ENCODE measurements at places on chromosomes 7 and 10.

DNA sequence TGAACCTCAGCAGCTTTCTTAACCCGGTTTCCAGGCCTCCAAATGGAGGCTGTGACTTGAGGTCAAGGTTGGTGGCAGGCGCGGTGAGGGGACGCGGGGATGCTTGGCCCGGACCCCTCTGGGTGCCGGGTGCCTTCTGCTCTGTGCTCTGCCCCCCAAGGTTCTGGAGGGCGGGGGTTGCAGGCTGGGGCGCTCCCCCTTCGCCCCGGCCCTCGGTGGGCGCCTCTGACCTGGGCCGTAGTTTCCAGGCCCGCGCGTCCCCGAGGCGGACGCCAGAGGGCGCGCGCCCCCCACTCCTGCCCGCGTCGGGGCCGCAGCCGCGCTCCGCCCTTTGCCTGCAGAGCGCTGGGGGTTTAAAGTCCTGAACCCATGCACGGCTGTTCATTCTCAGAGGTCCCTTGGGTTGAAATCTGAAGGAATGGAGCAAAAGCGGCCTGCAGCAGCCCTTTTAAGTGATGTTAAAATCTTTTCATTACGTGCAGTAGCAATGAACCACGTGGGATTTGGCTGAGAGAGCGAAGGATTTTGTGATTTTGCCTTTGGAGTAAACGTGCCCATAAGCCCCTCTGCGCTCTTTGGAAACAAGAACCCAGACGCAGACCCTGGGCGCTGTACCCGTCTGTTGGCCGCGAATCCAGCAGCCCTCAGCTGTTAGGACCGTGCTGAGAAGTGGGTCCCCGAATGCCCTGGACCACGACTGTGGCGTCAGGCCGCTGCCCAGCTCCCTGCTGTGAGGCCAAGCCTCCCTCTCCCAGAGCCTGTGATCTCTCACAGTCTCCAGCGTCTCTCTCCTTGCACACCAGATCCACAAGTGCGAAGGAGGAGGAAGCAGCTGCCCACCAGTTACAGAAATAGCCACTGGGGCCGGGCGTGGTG, 135.0 kb downstream of the ACTR3B start:
- DNase-seq, result no peak

GRCh38 chr7:49805371-49806007, 32.1 kb downstream of the VWC2 start:
- no peak for DNase-seq

DNA sequence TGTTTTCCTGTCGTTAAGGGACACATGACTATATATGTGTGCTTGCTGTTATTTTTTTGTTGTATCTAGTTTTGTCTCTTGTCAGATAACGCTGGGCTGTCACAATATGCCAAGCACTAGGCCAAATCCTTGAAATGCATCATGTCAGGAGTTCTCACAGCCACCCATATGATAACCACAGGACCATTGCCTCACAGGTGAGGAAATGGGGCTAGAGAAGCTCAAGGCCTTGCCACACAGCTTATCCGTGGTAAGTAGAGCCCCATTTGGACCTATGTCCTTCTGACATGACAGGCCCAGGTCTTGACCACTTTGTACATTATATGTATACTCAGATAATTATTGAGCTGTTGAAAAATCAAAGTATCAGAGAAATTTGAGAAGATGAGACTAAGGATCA, 42.0 kb upstream of the TARP start:
- no peak for DNase-seq

- DNase-seq, result no peak
Observed at GRCh38 chr7:6284055-6284400, 11.6 kb upstream of the CYTH3 start.

DNA sequence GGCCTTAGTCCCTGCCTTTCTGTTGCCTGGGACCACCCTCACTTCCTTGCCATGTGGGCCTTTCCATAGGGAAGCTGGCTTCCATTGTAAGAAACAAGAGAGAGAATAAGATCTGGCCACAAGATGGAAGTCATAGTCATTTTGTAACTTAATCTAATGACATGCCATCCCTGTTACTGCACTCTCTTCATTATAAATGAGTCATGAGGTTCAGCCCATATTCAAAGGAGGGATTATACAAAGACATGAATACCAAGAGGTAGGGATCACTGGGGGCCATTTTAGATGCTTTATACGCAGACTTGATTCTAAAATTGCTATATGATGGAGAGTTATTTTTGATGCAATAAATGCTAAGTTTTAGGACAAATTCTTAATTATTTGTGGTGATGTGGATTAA, 75.2 kb upstream of the CELF2 start:
- no peak for DNase-seq

DNA sequence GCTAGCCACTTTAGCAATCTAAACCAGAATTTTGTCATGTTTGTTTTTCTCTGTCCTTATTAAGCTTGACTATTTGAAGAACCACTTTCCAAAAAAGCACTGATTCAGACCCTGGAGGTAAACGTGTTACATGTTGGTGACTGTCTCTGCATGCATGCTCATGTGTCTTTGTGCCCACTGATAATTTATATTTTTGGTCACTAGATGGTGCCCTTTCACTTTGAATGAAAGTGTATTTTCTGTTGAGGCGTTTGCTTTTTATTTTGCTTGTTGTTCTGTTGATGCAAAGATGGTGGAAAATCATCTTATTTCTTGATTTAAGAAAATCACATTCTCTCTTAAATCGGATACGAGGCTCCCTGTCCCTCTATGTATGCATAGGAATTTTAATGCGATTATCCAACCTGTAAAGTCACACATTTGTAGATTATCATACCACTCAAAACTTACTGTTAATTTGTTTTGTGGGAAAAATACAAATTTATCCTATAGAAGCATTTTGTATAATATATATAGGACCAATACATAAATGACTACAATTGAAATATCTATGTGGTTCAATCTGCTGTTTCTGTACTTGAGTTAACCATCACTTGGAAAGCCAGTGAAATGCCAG, 269.3 kb downstream of the BICC1 start:
- no peak for DNase-seq

DNA sequence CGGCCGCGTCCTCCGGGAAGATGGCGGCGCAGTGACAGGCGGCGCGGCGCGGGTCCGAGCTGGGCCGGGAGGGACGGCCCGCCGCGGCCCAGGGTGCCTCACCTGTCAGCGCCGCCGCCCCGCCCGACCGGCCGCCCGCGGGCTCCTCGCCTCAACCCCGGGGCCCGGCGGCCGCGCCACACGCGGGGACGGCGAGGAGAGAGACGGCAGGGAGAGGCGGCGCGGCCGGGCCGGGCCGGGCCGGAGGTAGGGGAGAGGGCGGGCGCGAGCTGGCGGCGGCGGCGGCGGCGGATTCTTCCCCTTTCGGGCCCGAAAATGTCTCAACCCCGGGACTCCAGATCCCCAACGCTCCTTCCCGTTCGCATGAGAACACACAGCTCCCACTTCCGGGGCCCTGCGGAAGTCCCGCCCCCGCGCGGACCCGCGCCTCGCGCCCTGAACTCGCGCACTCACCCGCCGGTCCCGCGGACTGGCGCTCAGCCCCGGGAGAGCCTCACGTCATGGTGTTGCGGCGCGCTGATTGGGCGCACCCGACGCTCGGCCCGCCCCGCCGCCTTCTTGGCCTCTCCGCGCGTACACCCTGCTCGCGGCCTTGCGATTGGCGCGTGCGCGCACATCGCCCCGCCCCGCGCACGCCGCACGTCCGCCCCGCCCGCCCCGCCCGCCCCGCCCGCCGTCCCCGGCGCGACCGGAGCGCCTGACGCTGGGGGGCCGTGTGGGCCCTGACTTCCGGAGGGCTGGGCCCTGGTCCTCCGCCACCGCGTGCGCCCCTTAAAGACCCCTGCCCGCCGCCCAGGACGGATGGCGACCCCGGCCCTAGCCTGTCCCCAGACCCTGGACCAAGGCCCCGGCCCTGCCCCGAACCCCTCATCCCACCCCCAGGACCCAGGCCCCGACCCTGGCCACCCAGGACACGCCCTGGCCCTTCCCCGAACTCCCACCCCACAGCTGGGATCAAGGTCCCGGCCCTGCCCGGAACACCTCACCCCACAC, at the start of gene LARP4B:
Gene LARP4B, minus strand, starts transcription at position 380 of the 993 bp plus-strand sequence. CDS start 45,984 bp downstream, outside the sequence.
- peak; percentile 67 for DNase-seq

Measured in NCI-H2081 treated with DMSO at 0.1 percent for 48 hours (cell line).